MCF 10A (cell line): ENCODE measurements at places on chromosomes 11 and 22. TPM values are rescaled to one million over a fixed set of nuclear protein-coding genes. Genes with fewer than 3 reads are reported as not detected.

Gene SCGB1D2
- total RNA-seq, result not detected in 2 replicates

Gene ANAPC15
- 52.2 and 63.6 TPM in 2 replicates for total RNA-seq

- peak; percentile 89 for DNase-seq
Measured at GRCh38 chr11:10366568-10367331, 61.9 kb downstream of the ADM start.

DNA sequence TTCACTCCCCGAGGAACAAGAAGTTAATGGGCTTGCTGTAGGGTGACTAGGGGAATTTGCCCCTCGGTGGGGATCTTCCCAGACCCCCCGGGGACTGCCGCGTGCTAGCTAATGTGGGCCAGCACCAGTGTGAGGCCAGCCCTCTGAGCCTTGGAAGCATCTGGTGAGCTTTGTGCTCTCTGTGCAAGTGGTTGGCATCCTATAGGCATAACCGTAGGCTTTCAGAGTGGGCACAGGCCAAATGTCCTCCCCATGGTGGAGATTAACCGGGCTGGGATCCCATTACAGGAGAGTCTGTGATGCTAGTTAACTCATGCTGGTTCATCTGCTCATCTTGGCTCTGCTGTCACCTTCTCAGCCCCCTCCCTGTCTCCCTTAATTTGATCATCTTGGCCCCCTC is 125.7 kb downstream of the TRIM29 start:
- DNase-seq, result no peak

DNA sequence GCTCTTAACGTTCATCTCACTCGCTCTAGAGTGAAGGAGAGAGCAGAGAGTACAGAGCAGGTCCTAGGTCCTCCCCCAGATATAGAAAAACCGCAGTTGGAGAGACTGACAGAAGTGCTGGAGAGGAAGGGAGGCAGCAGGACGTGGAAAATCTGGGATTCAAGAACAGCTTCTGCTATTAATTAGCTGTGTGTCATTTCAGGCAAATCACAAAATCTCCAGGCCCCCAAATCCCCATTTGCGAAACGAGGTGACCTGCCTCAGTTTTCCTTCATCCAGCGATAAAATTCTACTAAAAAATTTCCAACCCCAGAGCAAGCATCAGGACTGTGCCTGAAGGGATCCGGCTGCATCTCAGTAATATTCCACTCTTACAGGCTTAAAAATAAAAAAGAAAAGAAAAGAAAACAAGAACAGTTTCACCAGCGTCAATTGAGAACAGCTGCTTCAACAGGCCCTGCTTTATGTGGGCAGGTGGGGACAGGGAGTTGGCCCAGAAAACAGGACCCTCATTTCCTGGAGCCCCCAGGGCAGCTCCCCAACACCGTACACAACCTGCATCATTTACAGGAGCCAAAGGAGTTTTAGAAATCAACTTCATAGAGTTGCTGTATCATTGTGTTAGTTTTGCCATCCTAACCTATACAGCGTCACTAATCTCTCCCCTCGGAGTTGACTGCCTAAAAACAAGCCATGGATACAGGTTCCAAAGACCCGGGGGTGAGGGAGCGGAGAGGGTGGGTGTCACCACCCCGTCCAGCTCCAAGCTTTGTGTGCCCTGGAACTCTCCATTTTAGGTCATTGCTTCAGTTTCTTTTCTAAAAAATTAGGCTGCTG is 2.3 kb upstream of the MALAT1 start:
- peak; percentile 19 for DNase-seq

DNA sequence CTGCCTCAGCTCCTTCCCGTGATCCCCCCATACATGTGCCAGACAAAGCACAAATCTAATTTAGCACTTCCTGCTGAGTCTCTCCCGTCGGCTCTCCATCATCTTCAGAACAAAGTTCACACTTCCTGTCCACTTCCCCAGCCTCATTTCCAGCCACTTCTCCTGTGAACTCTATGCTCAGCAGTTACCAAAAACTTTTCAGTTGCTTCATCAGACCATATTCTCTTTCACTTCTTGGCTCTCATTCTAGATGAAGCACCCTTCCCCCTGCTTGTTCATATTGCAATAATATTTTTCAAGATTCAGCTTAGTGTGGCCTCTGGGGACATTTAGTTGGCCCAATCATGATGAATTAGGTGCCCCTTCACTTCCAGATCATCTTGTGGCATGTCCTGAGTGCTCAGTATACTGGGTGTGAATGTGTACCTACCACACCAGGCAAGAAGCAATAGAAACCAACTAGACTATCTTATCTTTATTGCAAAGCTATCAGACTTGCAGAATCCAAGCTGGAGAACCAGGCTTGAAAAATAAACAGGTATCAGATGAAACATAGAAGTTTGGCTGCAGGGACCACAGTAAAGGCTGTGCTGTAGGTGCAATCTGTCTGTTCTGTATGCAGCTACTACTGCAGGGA is 115.8 kb downstream of the NXPE2 start:
- no peak for DNase-seq

DNA sequence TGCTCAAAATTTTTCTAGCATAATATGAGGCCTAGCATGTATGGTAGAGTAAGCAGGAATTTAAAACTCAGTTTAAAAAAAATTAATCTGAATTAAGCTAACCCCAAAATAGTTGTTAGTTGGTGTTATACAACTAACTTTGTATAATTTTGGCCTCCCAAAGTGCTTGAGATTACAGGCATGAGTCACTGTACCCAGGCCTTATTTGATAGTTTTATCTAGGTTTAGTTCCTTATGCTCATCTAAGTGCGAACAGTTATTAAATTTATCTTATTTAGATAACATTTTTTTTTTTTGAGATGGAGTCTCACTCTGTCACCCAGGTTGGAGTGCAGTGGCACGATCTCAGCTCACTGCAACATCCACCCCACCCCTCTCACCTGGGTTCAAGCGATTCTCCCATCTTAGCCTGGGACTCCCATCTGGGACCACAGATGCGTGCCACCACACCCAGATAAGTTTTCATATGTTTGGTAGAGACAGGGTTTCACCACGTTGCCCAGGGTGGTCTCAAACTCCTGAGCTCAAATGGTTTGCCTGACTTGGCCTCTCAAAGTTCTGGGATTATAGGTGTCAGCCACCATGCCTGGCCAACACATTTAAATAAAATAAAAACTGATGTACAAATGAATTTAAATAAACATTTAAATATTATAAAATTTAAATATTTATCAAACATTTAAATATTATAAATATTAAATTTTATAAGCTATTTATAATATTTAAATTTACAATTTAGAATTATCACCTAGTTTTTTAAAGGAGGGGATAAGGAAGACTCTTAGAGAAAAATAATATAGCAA is 7.5 kb downstream of the IL18 start:
- DNase-seq, result no peak

DNA sequence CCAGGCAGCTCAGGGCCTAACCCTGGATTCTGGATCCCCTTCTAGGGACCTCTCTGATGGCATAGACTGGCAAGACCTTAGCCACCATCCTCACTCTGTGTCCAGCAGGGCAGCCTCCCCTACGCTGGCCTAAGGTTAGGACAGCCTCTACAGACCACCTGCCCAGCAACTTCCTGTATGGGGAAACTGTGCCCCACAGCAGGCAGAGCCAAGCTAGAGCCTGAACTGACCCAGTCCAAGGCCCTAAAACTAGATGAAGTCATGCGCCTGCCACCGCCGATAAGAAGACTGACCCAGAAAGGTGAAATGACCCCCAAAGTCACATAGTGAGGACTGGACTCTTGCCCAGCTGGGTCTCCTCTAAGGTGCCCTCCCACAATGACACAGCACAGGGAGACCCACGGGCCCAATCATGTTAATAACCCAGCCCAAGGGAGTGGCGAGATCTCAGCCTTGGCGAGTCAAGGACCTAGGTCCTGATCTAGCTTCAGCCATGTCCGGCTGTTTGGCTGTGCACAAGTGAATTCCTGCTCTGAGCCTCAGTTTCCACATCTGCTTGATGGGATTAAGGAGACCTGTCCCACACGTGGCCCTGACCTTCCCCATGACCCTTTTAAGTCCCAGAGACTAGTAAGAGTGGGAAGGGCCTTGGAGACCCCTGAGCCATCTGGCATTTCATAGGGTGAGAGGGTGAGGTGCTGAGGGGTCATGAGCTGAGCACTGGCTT is 17.6 kb downstream of the STARD10 start:
- no peak for DNase-seq

DNA sequence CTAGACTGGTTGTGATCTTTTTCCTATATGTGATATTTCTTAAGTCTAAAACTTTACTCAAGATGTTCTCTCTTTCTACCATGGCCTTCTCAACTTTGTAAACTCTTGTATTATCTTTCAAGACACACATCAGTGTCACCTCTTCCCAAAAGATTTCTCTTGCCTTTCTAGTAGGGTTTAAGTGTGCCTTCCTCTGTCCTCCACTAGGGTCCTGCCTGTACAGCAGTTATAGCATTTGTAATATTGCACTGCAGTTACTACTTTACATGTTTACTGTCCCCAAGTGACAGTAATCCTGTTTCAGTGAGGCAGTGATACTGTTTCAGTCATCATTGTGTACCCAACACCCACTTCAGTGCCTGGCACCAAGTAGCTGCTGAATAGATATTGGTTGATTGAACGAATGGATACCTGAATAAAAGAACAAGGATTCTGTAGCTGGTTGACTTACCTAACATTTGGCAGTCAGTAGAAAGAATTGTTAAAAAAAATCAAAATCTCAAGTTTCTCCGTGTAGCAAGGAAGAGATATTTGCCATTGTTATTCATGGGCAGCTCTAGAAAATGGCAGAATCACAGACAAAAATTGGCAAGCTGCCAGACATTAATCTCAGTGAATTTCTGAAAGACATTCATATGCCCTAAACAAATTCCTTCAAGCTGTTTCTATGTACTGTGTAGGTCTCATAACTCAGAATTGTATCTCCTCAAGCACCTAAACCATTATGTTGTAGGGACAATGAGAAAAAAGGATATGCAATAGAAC is 79.4 kb downstream of the RBMXL2 start:
- DNase-seq, result no peak
